ENCODE measurements at places on chromosomes 6 and 20.

DNA sequence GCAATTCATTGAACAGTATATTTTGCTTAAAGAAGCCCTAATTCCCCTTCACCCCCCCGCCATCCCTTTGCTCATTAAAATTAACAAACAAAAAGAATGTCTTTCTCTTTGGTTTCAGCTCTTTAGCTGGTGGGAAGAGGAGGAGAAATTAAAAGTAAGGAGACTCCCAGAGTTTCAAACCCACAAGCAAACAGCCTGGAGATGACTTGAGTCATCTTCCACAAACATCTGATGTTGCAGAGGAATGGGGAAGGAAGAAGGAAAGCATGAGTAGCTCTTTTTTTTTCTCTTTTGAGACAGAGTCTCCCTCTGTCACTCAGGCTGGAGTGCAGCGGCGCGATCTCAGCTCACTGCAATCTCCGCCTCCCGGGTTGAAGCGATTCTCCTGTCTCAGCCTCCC is 189.6 kb downstream of the ADAT2 start:
- no peak for DNase-seq

DNA sequence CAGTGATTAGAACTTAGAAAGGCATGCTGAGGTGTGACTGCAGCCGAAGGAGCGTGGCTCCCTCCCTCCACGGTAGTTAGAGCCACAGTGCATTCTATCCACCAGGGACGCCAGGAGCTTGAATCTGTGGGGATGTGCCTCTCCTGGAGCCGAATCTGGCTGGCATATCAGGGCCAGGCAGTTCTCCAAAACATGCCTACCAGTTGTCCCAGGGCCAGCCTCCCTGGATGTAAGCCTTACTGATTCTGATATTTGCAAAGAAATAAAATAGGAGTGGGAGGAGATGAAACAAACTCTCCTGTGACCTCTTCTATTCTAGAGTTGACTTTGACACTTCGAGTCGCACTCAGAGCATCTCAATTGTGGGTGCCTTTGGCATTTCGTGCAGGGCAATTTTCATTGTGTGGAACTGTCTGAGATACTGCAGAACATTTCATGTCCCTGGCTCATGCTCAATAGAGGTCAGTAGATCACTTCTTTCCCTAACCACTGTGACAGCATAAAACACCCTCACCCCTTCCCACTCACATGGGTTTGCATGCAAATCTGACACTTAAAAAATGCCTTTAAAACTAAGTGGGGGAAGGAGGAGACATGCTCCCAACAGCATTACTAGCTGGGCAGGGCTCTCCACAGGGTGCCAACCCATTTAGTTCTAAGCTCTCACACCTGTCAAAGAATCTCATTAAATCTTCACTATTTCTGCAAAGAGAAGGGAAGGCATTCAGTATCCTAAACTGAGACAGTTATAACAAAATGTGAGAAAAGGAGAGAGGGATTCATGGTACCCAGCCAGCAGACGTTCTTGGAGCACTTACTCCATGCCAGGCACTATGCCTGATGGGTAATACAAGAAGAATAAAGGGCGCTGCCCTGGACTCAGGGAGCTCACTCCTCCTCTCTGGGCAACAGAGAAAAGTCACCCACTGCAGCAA is 378.9 kb downstream of the PREX1 start:
- no peak for DNase-seq

DNA sequence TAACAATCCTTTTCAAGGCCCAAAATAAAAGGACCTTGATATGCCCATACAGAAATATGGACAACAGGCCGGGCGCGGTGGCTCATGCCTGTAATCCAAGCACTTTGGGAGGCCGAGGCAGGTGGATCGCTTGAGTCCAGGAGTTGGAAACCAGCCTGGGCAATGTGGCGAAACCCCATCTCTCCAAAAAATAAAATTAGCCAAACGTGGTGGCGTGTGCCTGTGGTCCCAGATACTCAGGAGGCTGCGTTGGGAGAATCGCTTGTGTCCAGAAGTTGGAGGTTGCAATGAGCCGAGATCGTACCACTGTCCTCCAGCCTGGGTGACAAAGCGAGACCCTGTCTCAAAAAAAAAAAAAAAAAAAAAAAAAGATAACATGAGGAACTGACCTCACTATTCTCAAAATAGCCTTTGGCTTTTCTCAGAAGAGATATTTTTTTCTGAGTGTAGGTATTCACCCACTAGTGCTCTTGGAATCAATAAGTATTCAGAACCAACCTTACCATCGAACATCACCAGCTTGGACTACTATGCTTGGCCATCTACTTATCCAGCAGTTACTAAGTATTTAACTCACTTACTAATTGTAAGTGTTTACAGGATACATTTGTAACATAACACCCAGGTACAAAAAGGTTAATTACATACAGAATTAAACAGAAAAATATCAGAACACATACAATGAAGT is 99.2 kb downstream of the OR2B2 start:
- DNase-seq = no peak

- peak; percentile 63 for DNase-seq
These were observed 190.2 kb downstream of the TSHZ2 start for GRCh38 chr20:53162251-53162835.

GRCh38 chr20:17875106-17875980 is 93.3 kb downstream of the SNX5 start:
- DNase-seq = no peak

DNA sequence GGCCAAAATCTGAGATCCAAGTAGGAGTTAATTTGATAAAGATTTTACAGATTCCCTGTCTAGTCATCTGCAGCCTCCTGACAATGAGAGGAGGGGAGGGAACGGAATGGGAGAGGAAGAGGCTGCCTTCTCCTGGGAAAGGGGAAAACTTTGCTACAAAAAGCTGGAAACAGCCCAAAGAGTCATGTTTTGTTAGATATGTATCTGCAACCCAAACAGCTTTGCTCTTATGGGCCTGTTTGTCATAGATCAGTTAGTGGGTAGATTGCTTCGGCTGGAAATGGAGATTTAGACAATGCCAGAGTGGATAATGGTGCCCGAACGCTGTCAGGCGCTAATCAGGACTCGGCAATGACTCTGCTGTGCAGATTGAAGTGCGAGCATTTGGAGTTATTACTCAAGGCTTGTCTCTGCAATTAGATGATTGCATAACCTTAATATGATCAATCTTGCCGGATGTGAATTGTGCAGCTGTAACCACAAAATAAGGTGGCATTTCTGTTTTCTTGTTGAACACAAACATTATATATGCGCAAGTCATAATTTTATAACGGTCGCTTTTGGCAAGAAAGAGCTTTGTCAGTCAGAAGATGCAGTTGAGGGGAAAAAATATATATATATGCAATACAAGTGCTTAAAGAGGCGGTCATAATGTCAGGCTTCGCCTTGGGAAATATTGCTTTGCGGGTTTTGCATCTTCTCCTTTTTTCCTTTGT is 92.4 kb upstream of the MAFB start:
- DNase-seq = peak; percentile 11

- no peak for DNase-seq
These were observed 6.6 kb upstream of the WFDC2 start for GRCh38 chr20:45462711-45463509.

GRCh38 chr20:47348539-47349142 is 7.9 kb downstream of the ZMYND8 start:
- DNase-seq = no peak

DNA sequence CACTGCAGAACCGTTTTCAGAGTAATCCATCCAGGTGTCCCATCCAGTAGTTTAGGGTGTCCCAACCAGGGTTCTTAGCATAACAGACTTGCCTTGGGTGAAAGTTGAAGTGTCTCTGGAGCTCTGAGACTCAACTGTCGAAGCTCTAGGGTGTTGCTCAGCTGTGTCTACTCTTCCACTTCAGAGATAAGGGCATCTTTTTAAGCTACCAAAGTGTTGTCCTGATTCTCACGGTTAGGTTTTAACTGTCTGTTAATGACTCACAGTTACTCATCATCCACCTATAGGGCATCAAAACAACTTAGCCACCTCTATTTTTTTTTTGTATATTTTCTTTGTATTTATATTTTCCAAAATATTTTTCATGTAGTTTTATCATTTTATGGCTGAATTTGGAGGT is 36.9 kb upstream of the TBX18 start:
- DNase-seq = no peak

- DNase-seq = no peak
These were observed 354.7 kb upstream of the KHDRBS2 start for GRCh38 chr6:62640749-62641148.

DNA sequence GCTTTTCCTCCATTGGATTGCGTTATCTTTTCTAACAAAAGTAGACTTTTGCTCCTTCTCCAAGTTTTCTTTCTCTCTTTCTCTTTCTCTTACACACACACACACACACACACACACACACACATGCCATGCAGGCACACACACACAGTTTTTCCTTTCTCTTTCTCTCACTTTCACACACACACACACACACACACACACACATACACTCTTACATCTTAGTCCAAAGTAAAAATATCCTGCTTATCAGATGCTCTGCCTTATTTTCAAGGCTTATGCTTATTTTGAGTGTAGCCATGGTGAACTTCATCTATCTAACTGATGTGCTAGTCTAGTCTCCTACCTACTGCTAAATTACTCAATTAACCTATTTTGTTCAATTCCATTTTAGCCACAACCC is 34.4 kb upstream of the RAB23 start:
- no peak for DNase-seq

DNA sequence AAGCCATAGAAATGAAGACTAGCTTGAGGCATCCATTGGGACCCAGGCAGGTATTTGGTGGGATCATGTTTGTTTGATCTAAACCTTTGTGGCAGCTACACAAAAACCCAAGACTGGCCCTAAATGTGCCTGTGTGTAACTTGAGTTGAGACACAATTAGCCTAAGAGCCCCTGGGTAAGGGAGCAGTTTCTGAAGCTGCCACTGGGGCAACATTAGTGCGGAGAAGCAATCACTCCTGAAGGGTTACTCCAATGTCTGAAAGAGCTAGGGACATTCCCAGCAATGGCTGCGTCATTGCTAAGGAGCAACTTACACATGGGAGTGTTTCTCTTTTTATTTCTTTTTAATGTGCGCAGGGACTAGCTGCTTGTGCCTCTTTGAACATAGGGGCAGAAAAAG is 67.9 kb upstream of the EEF1E1 start:
- DNase-seq = no peak

GRCh38 chr6:28880894-28881780 is 42.6 kb downstream of the TRIM27 start:
- peak; percentile 89 for DNase-seq

GRCh38 chr6:109446541-109446940 is 6.0 kb downstream of the SMPD2 start:
- DNase-seq = no peak

DNA sequence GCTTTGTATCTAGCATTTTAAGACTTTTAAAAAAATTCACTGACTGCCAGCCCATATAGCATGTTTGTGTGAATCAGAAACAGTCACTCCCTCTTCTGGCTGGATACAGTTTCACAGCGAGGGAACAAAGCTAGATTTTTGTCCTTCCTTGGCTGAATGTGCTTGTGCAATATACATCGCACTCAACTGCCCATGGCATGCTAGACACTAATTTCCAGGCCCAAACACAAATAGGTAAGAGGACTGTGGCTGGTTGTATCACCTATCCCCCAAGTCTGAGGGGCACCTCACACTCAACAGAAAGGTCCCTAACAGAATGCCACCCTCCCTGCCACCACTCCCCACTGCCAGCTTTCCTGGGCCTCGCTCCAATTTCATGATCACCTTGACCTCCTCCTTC is 16.2 kb upstream of the BLCAP start:
- peak; percentile 39 for DNase-seq

- peak; percentile 87 for DNase-seq
These were observed 1.2 kb downstream of the SLC2A4RG start for GRCh38 chr20:63740627-63741353.

- no peak for DNase-seq
These were observed 14.2 kb upstream of the ZNFX1 start for GRCh38 chr20:49292010-49292409.

GRCh38 chr6:162846723-162847122 is 118.9 kb downstream of the PACRG start:
- DNase-seq = no peak

DNA sequence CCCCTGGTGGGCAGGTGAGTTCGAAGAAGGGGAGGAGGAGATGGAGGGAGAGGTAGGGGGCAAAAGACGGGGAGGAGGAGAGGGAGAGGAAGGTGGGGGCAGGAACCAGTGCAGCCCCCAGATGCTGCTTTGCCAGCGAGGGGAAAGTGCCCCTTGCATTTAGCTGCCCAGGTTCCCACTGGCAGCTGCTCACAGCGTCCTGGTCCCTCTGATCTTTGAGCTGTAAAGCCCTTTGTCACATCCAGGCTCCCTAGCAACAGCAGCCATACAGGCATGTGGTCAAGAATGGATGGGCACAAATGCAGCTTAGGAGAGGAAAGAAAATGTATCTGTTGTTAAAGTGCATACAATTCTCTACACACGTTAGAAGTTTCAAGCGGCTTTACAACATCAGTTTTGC is 160.9 kb downstream of the CD83 start:
- no peak for DNase-seq

- DNase-seq = no peak
These were observed 16.1 kb upstream of the APMAP start for GRCh38 chr20:25008388-25009217.

DNA sequence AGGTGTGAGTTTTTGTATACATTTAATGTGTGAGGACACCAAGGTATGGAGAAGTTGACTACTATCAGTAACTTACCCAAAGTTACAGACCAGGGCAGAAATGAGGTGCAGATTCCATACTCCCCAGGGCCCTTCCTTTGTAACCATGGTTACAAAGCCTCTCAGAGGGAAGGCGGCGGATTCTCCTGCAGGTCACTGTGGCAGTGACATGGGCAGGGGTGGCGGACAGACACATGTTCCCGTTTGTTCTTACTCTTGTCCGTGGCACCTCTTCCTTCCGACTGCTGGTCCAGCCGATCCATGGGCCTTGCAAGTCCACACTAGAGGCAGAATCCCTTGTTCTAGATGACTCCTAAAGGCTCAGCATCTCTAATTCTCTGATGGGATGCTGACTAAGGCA is 43.0 kb downstream of the PDYN start:
- peak; percentile 63 for DNase-seq

- DNase-seq = no peak
These were observed 132.2 kb upstream of the INSM1 start for GRCh38 chr20:20235681-20236080.

DNA sequence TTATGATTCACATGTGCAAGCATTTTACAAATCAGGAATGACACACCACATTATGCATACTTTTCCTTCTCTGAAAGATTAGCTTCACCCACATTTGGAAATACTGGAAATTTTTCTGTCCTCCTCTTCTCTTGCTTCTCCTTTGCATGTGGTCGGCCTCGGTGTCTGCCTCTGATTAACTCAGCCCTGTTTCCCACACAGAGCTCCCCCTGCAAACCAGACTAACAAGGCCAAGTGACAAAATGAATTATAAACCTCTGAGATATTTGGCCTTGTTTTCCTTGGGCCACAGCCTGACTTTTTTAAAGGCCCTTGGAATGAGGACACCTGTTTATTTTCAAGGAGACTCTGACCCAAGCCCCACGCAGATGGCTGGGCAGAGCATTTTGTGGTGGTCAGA is 9.0 kb upstream of the CCN6 start:
- no peak for DNase-seq

GRCh38 chr20:38985603-38986170 is 23.5 kb downstream of the DHX35 start:
- DNase-seq = no peak

- no peak for DNase-seq
These were observed 33.2 kb downstream of the BEND6 start for GRCh38 chr6:56988145-56988544.

- DNase-seq = no peak
These were observed 123.2 kb downstream of the BACH2 start for GRCh38 chr6:90173262-90173925.
